Kidney (tissue), 22 donors: ENCODE measurements at places on chromosomes 3 and 15.

GRCh38 chr15:55799291-55800212 is 56.6 kb upstream of the PRTG start:
- no peak for DNase-seq

- no peak for DNase-seq
Measured at GRCh38 chr3:188253800-188254452, 100.0 kb downstream of the LPP start.

- DNase-seq, result no peak
Measured at GRCh38 chr3:4829031-4829394, 150.2 kb upstream of the BHLHE40 start.

- DNase-seq, result no peak
Measured at GRCh38 chr3:63557912-63558311, 94.6 kb upstream of the SNTN start.

DNA sequence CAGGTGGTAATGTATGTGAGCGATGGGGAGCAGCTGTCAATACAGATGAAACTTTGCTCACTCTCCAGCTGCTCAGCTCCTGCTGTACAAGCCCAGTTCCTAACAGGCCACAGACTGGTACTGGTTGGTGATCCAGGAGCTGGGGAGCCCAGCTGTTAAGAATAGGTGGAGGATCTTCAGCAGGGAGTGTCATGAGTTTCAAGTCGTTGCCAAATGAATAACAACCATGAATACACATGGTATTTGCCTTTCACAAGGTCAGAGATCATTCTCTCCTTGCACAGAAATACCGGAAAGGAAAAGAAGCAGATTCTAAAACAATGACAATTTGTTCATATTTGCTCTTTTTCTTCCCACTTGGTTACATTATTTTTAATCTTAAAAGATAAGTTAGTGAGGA is 5.1 kb downstream of the PLSCR1 start:
- no peak for DNase-seq

DNA sequence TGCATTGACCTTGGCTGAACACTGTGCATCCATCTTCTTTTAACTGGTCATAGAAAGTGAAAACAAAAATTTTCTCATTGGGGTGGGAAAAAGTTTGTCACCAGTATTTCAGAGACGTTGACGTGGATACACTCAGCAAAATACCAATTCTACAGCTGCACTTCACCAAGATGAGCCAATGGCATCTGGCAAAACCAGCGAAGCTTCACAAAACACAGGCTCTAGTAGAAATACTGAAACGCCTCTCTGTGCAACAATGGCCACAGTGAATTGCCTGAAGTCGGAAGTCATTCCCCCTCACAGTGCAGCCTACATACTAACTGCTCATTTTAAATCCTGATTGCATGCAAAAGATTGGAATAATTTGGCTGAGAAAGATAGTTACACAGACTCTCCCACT is 17.0 kb downstream of the PCYT1A start:
- no peak for DNase-seq

- no peak for DNase-seq
Measured at GRCh38 chr3:10917176-10917575, 75.4 kb upstream of the SLC6A1 start.

DNA sequence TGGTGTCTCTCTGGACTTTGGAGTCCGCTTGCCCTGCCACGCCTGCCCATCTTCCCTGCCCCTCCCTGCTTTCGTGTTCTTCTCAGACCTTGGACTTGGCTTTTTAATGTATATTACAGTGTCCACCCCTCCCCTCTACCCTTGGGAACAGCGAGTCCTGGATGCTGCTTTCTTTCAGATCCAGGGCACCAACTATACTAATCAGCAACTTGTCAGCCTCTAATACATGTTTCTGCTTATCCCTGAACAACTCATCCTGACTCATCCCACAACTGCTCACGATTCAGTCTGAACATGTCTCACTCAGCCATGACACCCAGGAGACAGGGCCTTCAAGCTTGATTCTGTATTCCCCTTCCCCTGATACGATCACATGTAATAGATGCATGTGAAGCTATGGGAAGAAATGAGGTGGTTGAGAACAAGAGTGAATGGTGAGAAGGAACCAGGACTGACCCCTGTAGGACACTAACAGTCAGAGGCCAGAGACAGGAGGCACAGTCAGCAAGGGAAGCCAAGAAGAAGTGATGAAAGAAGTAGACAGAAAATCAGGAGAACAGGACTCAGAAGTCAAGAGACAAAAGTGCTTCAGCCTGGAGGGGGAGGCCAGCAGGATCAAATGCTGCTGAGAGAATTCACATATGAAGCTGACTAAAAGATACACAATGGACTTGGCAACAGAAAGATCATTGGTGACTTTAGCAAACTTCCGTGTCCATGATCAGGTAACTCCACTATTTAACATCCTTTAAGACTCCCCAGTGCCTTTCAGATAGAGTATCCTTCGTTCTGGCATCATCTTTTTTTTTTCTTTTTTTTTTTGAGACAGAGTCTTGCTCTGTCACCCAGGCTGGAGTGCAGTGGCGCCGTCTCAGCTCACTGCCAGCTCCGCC is 35.4 kb downstream of the BCL2L10 start:
- DNase-seq, result no peak

- DNase-seq, result no peak
Measured at GRCh38 chr3:126287171-126287535, 70.1 kb downstream of the KLF15 start.
